ENCODE measurements at places on chromosomes 11 and 22. TPM values are rescaled to one million over a fixed set of nuclear protein-coding genes. Genes with fewer than 3 reads are reported as not detected.

Gene GLYAT
- not detected for total RNA-seq

Gene OR52A1
- not detected for total RNA-seq

Gene ADAMTS15
- total RNA-seq = 13.8 TPM

Gene KCNE3
- total RNA-seq = 0.31 TPM

Gene OR51A4
- total RNA-seq = not detected

Gene SERHL2
- 1.2 TPM for total RNA-seq

Gene FJX1
- total RNA-seq = 50.2 TPM

Gene HBG2
- total RNA-seq = not detected

Gene MFRP
- not detected for total RNA-seq

Gene OR4A16
- total RNA-seq = not detected

Gene PLA2G6
- total RNA-seq = 9.7 TPM

Gene MS4A2
- total RNA-seq = not detected

Gene SMIM35
- not detected for total RNA-seq

Gene COMT
- 116 TPM for total RNA-seq

Gene ABCC8
- total RNA-seq = not detected

Gene F2
- total RNA-seq = 0.57 TPM

Gene AGBL2
- total RNA-seq = 1.4 TPM

Gene ELMOD1
- total RNA-seq = 0.34 TPM

Gene IGSF9B
- total RNA-seq = 13.1 TPM

Gene GAL3ST1
- 3.8 TPM for total RNA-seq

Gene TRPM5
- total RNA-seq = not detected

Gene C11orf91
- not detected for total RNA-seq

Gene BLID
- total RNA-seq = 1.2 TPM

Gene DDX25
- 0.70 TPM for total RNA-seq

Gene RPS6KA4
- 36.2 TPM for total RNA-seq

Gene DNHD1
- 8.2 TPM for total RNA-seq

Gene TUT1
- 18.3 TPM for total RNA-seq

Gene SLC22A25
- not detected for total RNA-seq

Gene ALX4
- total RNA-seq = not detected

Gene DDB1
- total RNA-seq = 251 TPM

Data from astrocyte (in vitro differentiated cells and primary cell).